ENCODE measurements at places on chromosomes 2 and 18.

DNA sequence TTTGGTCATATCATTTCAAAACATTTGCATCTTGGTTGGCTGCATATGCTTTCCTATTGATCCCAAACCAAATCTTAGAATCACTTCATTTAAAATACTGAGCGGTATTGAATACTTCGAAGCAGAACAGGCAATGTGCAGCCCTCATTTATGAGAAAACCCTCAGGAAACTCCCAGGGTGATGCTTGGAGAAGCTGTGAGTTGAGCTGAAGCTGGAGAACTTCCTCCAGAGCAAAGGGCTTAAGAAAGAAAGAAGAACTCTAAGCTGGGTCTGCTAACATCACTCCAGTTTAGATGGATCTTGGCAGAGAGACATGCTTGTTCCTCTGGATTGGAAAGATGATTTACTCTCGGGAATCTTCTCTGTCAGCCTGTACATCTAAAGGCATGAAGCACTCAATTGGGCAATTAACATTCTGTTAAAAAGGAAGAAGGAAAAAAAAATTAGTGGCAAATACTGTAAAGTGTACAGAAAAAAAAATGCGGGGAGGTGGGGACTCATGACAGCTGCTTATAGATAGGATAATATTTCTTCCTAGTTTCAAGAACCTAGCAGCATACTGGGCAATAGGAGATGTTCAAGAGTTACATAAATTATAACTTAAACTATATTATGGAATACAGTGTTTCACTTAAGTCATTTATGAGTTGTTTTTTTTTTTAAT, 49.5 kb downstream of the ATIC start:
- H3K27ac ChIP-seq: no peak overlapping the region
- no peaks in the 10 kb centered on the region for H3K27me3 ChIP-seq
- H3K36me3 ChIP-seq: no peaks in the 10 kb centered on the region
- H3K4me1 ChIP-seq: no peaks in the 10 kb centered on the region
- DNase-seq: no peak
- no peak overlapping the region for H3K4me3 ChIP-seq

DNA sequence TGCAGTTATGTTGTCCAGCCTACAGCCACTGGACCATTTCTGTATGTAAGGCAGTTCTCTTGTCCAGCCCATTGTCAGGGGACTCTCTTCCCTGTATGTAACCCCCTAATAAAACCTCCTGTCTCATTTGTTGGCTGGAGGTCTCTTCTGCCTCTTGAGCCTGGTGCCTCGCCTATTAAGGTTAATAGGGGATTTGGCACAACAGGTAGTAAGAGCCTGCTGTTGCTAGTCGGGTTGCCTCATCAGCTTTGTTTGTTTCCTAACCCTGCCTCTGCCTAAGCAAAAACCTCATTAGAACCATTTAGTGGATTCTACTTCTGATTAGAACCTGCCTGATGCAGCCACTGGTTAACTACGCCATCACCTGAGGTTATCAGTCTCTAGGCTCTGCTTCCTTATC, 62.2 kb upstream of the STPG4 start:
- no peak for DNase-seq
- no peaks in the 10 kb centered on the region for H3K4me1 ChIP-seq
- H3K4me3 ChIP-seq: no peak overlapping the region
- H3K27ac ChIP-seq: no peak overlapping the region

- no peaks in the 10 kb centered on the region for H3K36me3 ChIP-seq
- no peak overlapping the region for H3K27ac ChIP-seq
- H3K27me3 ChIP-seq: peaks cover 13% of the 10 kb centered on the region
- H3K4me1 ChIP-seq: no peaks in the 10 kb centered on the region
Observed at GRCh38 chr2:152037743-152038435, 61.0 kb downstream of the CACNB4 start.

- no peak for DNase-seq
- H3K36me3 ChIP-seq: peaks cover 51% of the 10 kb centered on the region
- H3K4me1 ChIP-seq: peaks cover 15% of the 10 kb centered on the region
Observed at GRCh38 chr2:179985163-179985820, 21.8 kb downstream of the CWC22 start.

GRCh38 chr18:52715421-52715820, 375.4 kb downstream of the DCC start:
- no peak overlapping the region for H3K27ac ChIP-seq
- DNase-seq: no peak
- H3K4me3 ChIP-seq: no peak overlapping the region
- H3K27me3 ChIP-seq: no peaks in the 10 kb centered on the region

DNA sequence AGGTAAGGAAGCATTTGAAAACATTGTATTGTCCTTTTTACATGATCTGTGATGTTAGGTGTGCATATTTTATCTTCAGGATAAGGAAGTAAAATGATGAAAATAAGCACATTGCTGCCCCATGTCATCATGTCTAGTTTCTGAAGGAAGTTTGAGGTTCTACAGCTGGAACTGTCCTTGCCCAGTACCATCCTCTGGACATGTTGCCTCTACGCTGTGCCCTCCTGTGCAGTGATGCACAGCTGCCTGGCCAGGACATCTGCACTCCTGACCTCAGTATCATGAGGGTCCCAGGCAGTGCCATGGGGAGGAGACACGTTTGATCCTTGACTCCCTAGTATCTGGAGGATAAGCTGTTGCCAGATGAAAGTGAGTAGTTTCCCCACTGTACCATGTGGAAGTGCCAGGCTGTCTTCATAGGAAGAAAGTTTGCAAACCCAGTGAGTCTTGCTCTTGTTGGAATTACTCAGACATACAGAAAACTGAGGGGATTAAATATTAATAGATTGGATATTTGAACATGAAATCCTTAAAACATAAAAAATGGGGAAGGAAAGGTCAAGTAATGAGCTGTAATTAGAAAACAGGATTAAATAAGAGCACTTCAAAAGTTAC, 9.5 kb downstream of the ALKAL2 start:
- H3K4me1 ChIP-seq: peaks cover 5% of the 10 kb centered on the region
- DNase-seq: no peak
- peaks cover 60% of the 10 kb centered on the region for H3K36me3 ChIP-seq

- H3K27ac ChIP-seq: peak overlapping the region; percentile 63
- H3K4me3 ChIP-seq: peak overlapping the region; percentile 78
- peaks cover 81% of the 10 kb centered on the region for H3K4me1 ChIP-seq
- H3K36me3 ChIP-seq: peaks cover 11% of the 10 kb centered on the region
- no peaks in the 10 kb centered on the region for H3K27me3 ChIP-seq
- DNase-seq: peak; percentile 42
Observed at GRCh38 chr2:233422050-233422639, 67.9 kb downstream of the DGKD start.

DNA sequence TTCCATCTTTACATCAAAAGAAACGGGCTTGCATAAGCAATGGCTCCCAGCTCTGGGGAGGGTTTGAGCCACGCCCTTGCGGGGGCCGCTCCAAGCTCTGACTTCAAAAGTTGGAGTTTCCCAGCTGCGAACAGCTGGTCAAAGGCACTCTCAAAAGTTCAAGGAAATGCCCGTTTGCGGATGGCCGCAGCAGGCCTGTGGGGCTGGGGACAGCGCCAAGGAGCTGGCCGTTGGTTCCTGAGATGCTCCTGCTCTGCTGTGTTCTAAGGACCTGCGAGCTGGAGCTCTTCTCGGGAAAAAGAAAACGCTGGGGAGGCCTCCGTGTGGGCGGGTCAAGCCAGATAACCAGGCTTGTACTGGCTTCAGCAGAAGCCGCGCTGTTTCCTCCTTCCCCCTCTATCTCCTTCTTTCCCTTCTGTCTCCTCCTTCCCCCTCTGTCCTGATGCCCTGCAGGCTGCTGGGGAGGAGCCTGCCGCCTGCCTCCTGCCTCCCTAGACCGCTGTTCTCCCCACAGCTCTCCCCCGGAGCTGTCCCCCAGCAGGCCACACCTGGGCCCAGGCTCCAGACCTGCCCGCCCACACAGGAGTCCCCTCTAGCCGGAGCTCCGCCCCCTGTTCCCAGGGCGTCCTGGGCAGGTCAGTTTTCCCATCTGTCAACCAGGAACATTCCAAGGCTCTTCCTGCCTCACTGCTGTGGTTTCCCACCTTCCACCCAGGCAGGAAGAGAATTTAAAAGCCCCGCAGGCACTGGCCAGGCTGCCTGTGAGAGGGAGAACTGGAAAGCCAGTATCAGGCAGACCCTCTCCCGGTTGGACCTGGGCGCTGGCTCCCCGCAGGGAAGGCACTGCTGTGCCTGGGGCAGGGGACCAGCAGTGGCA, 14.1 kb downstream of the KLF11 start:
- H3K36me3 ChIP-seq: peaks cover 23% of the 10 kb centered on the region
- no peak overlapping the region for H3K27ac ChIP-seq
- H3K4me3 ChIP-seq: no peak overlapping the region
- DNase-seq: no peak
- no peaks in the 10 kb centered on the region for H3K4me1 ChIP-seq

DNA sequence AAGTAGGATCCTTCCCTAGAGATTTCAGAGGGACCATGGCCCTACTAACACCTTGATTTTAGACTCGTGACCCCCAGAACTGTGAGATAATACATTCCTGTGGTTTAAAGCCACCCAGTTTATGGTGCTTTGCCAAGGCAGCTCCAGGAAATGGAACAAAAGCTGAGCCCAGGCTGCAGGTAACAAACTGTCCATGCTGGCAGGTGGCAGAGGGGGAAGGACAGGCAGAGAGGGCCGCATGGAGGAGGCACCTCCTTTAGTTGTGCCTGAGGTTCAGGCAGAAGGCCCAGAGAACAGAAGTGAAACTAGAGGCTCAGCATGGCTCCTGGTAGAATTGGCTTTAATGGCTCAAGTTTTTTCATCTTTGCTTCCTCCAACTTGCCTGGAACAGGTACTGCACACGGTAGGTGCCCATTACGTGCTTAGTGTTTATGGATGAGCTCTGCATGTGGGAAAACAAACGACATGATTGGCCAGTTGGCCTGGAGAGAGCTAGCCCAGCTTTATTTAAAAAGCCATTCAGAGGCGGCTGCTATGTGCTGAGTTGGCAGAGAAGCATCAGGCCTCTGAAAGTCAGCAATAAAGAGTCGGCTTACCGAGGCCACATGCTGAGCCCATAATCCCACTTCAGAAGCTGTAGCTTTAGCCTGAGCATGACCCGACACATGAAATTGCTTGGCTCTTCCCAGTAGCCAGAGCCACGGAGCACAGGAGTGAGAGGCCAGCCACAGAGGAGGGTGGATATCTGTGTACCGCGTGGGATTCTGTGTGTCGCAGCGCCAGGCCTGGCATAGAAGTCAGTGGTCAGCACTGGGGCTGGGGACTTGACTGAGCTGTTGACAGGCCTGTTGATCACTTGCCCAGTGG, 36.5 kb downstream of the HS1BP3 start:
- H3K4me1 ChIP-seq: no peaks in the 10 kb centered on the region
- no peak overlapping the region for H3K4me3 ChIP-seq
- peaks cover 3% of the 10 kb centered on the region for H3K36me3 ChIP-seq
- no peaks in the 10 kb centered on the region for H3K27me3 ChIP-seq

- no peak for DNase-seq
- peak within 1 kb of the TSS; percentile 71 for H3K4me3 ChIP-seq
Observed at GRCh38 chr2:171522052-171522787, at the start of gene CYBRD1. TSS of gene CYBRD1 (plus strand) at chr2:171522474. CDS start at chr2:171522546, 72 bp downstream.

- DNase-seq: no peak
- H3K4me1 ChIP-seq: no peaks in the 10 kb centered on the region
- no peak overlapping the region for H3K27ac ChIP-seq
- H3K4me3 ChIP-seq: no peak overlapping the region
- no peaks in the 10 kb centered on the region for H3K27me3 ChIP-seq
Observed at GRCh38 chr2:8263901-8264300, 418.0 kb upstream of the ID2 start.

GRCh38 chr18:6741232-6741663, 11.7 kb downstream of the ARHGAP28 start:
- H3K36me3 ChIP-seq: peaks cover 3% of the 10 kb centered on the region
- H3K4me3 ChIP-seq: no peak overlapping the region
- no peaks in the 10 kb centered on the region for H3K27me3 ChIP-seq
- H3K4me1 ChIP-seq: no peaks in the 10 kb centered on the region
- H3K27ac ChIP-seq: no peak overlapping the region
- DNase-seq: no peak

DNA sequence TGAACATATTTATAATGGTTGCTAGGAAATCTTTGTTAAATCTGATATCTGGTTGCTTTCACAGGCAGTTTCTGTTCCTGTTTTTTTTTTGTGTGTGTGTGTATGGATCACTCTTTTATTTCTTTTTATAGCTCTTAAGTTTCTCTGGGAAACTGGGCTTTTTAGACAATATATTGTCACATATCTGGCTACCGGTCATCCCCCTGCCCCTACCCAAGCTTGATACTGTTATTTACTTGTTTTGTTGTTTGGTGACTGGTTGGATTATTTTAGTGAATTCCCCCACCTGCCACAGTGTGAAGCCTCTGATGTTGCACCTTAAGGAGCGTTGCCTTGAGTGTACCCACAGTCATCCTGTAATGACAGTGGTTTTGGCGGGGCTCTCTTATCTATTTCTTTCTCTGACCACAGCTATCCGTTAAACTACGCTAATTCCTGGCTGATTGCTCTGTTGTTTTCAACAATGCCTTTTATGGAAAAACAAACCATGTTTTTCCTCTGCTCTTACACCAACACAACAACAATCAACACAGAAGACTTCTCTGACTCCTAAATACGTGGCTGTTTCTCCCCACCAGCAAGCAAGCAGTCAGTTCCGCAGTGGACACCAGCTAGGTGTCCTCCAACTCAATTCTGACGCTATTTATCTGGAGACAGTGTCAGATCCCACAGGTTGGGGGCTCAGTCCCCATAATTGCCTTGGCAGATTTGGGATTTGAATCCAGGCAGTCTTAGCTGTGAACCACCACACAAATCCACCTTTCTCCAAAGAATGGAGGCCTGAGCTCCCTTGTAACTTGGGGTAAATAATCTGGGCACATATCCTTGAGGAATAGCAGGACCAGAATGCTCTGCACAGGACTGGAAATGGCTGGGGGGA, 10.9 kb downstream of the GNLY start:
- H3K4me1 ChIP-seq: peaks cover 23% of the 10 kb centered on the region
- H3K27ac ChIP-seq: peak overlapping the region; percentile 58
- H3K27me3 ChIP-seq: no peaks in the 10 kb centered on the region
- H3K4me3 ChIP-seq: peak overlapping the region; percentile 16
- peaks cover 4% of the 10 kb centered on the region for H3K36me3 ChIP-seq
- DNase-seq: peak; percentile 43

DNA sequence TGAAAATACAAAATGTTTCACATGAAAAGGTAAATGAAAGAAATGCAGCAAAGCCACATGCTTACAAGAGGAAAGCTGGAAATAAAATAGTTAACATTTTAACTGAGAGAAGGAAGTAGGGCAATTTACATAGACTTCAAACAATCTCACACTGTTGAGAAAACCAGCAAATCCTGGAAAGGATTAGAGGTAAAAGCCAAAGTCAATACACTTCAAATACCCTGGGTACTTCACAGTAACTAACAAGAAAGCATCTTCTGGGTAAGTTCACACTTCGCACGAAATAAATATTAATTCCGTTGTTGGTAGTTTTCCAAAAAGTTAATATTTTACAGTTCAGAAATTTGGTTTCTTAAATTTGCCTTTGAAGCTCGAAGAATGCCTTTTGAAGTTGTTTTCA, 3.5 kb upstream of the ERICH2 start:
- no peak overlapping the region for H3K27ac ChIP-seq
- H3K36me3 ChIP-seq: peaks cover 14% of the 10 kb centered on the region
- DNase-seq: no peak
- peaks cover 14% of the 10 kb centered on the region for H3K4me1 ChIP-seq
- H3K4me3 ChIP-seq: no peak overlapping the region
